ENCODE measurements at places on chromosomes 2 and 18.

DNA sequence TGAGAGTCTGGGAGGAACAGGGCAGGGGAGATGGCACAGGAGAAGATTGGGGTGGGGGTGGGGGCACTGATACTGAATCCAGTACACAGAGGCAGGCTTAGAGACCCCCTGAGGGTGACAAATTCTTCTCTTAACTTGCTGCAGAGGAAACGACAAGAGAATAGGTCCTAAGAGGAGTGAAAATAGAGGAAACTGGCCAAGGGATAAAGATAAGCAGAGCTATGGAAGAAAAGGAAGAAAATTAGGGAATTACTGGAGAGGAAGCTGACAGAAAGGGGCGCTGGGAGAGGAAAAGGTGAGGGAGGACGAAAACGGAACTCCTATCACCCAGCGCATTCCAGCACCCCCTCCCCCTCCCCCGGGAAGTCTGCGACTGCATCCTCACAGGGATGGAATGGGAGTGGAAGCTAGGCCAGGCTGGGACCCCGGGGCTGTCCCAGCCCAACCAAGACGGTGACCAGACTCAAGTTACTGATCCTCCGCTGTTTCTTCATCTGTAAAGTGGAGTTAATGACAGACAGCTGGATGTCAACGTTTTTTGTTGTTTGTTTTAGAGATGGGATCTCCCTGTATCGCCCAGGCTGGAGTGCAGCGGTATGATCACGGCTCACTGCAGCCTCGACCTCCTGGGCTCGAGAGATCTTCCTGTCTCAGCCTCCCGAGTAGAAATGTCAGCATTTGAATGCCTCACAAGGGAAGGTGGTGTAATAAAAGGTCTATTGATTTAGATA, 2.6 kb upstream of the EMX1 start:
- peaks cover 24% of the 10 kb centered on the region for H3K27me3 ChIP-seq
- H3K27ac ChIP-seq = no peak overlapping the region
- H3K4me3 ChIP-seq = no peak overlapping the region
- no peaks in the 10 kb centered on the region for H3K36me3 ChIP-seq

- no peaks in the 10 kb centered on the region for H3K4me1 ChIP-seq
- H3K36me3 ChIP-seq = no peaks in the 10 kb centered on the region
- DNase-seq = no peak
- no peak overlapping the region for H3K4me3 ChIP-seq
- H3K27ac ChIP-seq = no peak overlapping the region
Measured at GRCh38 chr2:100303744-100304143, 18.6 kb downstream of the LONRF2 start.

- no peak overlapping the region for H3K4me3 ChIP-seq
- H3K27me3 ChIP-seq = no peaks in the 10 kb centered on the region
- no peaks in the 10 kb centered on the region for H3K36me3 ChIP-seq
Measured at GRCh38 chr2:7697052-7697451, 779.8 kb downstream of the RNF144A start.

DNA sequence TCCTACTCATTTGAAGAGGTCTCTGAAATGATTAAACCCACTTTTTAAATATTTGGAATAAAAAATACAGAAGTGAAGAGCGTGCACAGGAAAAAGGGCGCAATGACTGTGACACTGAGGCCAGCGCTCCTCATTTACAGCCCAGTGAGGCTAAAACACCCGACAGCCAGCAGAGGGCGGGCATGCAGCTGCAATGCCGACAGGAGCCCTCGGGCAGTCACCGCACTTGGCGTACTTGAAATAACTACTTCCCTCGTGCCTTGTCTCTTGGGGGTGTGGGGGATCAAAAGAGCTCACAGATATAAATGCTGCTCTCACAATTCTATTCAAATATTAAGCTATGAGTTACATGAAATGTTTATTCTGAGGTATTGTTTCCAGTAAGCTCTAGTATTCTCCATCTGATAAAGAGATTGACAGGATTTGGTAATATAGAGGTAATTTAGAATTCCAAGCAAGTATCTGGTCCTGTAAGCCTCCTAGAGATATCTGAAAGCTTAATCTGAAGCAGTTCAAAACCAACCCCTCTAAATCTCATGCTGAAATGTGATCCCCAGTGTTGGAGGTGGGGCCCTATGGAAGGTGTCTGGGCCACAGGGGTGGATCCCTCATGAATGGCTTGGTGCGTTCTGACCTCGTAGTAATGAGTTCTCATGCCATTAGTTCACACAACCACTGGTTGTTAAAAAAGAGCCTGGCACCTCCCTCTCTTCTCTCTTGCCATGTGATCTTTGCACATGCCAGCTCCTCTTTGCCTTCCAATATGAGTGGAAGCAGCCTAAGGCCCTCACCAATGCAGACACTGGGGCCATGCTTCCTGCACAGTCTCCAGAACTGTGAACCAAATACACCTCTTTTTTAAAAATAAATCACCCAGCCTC, 93.6 kb downstream of the ZAP70 start:
- H3K27ac ChIP-seq = no peak overlapping the region
- H3K4me3 ChIP-seq = no peak overlapping the region
- H3K36me3 ChIP-seq = peaks cover 18% of the 10 kb centered on the region

DNA sequence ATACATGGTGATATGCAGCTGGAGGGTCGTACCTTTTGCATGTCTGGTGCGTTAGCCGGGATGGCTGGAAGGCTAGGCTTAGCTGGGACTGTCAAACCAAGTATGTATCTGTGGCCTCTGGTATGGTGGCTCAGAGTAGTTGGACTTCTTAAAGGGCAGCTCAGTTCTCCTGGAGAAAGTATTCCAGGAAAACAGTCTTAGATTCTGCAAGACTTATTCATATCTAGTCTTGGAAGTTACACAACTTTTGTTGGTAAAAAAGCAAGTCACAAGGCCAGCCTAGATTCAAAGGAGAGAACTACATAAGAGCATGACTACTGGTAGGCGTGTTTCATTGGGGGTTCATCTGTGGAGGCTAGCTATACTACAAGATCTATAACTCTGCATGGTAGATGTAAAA, 45.5 kb downstream of the EML4 start:
- no peak for DNase-seq
- H3K4me1 ChIP-seq = no peaks in the 10 kb centered on the region
- H3K27me3 ChIP-seq = no peaks in the 10 kb centered on the region
- no peaks in the 10 kb centered on the region for H3K36me3 ChIP-seq
- H3K4me3 ChIP-seq = no peak overlapping the region

All from common myeloid progenitor, CD34-positive (primary cell).